Left ventricle myocardium inferior (tissue), 1 donor: ENCODE measurements at places on chromosomes 1 and 21.

DNA sequence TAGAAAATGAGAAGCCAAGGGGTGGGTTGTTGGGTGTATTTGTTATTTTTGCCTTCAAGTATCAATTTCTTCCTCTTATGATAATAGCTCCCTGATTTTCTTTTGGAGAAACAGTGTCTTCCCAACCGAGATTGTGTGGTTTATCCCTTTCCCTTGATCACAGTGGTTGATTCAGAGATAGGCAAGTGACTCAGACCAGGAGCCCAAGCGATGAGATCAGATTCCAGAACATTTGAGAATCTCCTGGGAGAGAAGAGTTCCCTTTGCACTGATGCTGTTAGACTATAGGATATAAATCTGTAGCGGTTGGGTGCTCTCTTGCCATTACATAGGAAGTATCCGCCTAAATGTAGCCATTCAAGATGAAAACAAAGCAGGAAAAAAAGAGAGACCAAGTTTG lies 90.1 kb upstream of the WDR26 start:
- DNase-seq = no peak

- DNase-seq = no peak
Measured at GRCh38 chr1:111582644-111583618, 36.7 kb upstream of the RAP1A start.

- no peak for DNase-seq
Measured at GRCh38 chr1:209198961-209199750, 384.4 kb upstream of the CAMK1G start.

- no peak for DNase-seq
Measured at GRCh38 chr1:209607102-209607794, 23.7 kb downstream of the CAMK1G start.

DNA sequence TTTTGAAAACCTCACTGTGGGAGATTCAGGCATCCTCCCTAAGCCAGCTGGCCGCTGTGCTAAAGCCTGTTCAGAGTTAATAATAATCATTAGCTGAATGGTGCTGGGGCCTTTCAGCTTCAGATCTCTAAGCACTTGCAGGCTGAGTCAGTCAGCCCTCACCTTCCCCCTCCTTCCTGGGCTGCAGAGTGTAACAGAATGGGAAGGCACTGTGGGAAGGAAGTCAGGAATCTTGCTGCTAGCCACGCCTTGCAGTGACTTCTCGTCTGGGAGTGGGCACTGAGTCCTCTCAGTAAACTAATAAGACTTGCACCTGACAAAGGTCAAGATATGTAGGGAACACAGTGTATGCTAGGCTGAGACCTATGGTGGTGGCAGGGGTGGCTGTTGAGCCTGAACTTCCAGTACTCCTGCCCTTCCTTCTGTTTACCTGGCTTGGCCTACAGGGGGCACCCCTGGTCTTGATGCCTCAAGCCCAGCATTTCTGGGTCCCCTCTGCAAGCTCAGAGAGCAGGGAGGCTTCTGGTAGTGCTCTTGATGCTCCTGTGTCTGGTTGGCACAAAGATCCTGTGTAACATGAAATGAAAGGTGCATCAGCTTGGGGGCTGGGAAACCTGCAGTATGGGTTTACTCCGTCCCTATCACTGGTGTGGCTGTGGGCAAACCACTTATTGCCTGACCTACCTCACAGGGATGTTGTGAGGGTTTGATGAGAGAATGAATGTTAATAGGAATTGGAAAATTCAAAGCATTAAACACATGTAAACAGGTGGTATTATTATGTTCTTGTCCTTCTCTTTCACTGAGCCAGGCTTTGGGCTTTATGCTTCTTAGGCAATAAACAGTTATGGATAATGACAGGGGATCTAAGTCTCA lies 6.0 kb downstream of the CYB561D1 start:
- DNase-seq = no peak

DNA sequence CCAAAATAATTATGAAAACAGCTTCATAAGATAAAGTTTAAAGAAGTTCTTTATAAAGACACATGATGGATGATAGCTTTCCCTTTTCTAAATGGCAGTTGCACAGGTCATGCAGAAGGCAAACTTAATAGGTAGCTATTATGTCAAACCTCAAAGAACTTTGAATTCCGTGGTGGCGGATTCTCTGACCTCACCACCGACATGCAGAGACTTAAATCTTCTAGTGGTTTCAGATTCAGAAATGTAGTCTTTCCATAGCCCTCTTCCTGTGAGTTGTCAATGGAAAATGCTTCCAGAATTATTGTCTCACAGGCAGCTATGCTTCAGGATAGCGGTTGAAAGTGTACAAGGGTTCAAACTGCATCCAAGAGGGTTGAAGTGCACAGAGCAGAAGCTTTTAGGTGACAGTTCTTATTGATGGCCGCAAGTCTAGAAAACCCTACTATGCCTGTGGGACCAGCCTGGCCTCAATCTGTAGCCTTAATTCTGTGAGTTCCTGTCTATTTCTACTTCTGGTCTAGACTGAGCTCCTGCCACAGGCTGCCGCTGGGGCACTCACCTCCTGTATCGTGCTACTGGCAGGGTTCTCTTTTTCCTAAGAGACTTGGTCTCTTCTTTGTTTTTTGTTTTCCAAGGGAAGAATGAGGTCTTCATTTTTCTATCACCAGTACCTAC lies 117.0 kb upstream of the ERRFI1 start:
- DNase-seq = no peak

GRCh38 chr1:166418344-166418933 lies 251.6 kb upstream of the FAM78B start:
- no peak for DNase-seq

DNA sequence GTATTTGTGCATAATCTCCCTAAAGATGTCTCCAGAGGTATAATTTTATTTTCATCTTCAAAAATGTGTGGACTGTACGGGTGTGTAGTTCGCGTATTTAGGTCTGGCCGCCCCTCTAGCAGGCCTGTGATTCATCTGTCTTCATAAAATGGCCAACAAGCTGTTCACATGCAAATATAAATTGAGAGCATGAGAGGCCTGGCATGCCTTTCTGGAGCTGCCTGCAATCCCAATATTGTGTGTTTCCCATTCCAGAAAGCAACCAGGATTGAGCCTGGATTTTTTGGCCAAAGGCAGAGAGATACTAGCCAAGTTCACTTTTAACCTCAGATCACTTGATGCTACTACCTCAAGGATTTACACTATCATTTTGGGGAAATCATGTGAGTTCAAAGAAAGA lies 197.2 kb downstream of the NFIA start:
- no peak for DNase-seq

GRCh38 chr1:212470059-212470458 lies 37.3 kb downstream of the NENF start:
- DNase-seq = peak; percentile 71

GRCh38 chr1:178407655-178408054 lies 89.1 kb downstream of the CLEC20A start:
- DNase-seq = no peak

DNA sequence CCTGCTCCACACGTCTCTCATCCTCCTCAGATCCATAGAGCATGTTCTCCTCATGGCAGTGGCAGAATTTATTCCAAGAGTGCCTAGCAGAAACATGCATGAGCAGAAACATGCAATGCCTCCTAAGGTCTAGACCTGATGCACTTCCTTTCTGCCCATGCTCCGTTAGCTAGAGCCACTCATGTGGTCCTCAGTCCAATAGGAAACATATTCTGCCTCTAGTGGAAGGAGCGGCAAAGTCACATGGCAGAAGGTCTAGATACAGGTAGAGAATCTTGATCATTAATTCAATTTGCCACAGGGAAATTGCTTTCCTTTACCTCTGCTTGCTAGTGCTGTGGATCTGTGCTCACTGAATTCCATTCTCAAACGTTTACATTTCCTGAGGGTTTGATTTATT lies 130.4 kb downstream of the KIF26B start:
- no peak for DNase-seq

DNA sequence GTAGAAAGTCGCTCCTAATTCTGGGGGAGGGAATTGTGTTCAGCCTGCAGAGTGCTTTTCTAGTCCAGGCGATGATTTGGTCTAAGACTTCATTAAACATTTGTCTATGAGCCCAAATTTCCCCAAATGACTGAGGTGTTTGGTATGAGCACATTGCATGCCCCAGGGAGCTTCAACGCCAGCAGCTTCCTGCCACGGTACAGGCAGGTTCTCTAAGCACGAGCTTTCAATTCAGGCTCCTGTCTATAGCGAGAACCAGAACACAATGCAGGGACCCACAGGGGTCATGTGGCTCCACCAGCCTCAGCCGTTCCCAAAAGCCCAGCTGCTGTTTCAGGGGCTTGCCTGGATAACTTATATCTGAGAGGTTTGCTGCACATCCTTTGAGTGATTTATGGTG lies 34.1 kb upstream of the H6PD start:
- no peak for DNase-seq

DNA sequence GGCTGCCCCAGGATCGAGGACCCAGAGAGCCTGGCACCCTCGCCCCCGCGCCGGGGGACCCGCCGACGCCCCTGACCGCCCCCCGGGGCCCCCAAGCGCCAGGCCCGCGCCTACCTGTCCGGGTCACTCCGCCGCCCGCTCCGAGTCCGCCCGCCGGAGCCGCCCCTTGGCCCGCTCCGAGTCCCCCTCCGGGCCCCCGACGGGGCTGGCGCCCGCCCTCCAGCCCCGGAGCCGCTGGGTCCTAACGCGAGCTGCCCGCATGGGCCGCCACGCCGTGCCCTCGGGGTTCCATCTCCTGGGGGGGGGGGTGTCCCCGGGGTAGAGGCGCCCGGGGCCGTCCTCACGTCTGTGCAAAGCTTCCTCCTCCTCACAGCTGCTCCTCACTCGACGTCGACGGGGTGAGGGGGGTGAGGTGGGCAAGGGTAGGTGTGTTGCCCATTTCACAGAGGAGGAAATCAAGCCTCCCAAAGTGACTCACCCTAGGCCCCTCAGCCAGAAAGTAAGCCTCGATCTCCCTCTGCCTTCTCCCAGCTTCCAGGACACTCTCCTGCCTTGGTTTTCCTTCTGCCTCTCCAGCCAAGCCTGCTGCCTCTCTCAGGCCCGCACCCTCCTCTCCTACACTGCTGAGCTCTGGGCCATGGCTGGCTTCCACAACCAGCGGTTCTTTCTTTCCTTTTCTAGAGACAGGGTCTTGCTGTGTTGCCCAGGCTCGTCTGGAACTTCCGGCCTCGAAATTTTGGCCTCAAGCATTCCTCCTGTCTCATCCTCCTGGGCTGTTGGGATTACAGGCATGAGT lies at the start of gene MFAP2:
TSS of gene MFAP2 (minus strand) at position 148 of the 796 bp plus-strand sequence. CDS start 2,347 bp downstream, outside the sequence.
- DNase-seq = no peak

- DNase-seq = no peak
Measured at GRCh38 chr21:33125680-33126375, 55.9 kb downstream of the OLIG1 start.

DNA sequence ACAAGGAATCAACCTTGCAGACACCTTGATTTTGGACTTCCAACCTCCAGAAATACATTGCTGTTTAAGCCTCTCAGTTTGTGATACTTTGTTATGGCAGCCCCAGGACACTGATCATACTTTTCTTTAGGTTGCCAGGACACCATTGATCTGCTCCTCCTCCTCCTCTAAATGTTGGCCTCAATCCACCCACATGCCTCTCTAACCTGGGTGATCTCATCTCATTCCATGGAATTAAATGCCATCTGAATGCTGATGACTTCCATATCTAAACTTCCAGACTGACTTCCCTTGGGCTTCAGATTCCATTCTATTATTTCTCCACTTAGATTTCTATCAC lies 7.4 kb upstream of the PPP1R15B start:
- no peak for DNase-seq

DNA sequence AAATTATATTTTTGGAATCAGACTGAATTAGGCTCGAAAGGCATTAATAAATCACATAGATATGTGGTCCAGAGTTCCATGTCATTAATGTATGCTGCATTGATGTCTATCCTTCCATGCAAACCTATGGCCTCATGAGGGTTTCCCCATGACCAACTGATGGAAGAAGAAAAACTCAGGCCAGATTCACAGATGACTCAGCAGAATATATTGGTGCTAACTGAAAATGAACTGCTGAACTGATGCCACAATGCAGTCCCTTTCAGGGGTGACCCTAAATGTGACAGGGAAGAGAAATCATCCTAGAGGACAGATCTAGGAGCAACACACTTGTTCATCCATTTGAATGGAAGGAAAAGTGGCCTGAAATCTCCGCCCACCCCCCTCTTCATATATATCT lies 110.5 kb upstream of the KCND3 start:
- no peak for DNase-seq

GRCh38 chr1:72938408-72938807 lies 656.1 kb upstream of the NEGR1 start:
- no peak for DNase-seq

GRCh38 chr1:223793716-223794115 lies 52.0 kb downstream of the TP53BP2 start:
- DNase-seq = no peak

DNA sequence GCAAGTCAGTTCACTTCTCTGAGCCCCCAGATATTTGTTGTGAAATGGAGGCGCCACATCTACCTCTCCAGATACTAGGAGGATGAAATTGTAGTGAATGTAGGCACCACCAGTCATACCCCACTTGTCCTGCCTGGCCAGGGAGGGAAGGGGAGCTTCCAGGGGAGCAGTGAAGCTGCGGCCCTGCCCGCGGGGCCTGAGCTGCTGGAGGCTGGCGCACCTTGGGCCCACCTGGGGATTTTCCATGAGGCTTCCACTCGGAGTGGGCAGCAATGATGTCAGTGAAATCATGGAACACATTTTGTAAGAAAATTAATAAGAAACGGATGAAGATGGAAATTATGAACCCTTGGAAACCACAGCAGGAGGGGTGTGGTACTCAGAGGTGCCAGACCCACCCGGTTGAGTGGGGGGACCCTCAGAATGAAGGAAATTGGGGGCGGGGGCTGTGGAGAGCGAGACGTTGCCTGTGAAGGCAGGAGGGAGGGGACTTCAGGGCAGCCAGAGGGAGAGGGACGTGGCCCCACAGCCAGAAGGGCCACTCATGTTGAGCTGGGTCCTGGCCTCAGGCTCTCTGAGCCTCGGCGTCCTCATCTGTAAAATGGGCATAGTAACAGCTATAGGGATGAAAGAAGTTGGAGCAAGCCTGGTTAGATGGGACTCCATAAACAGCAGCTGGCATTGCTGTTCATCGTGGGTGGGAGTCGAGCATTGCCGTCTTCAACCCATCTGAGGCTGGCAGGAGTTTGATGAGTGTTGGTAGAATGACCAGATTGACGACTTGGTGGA lies 101.6 kb downstream of the EPHB2 start:
- no peak for DNase-seq

- peak; percentile 12 for DNase-seq
Measured at GRCh38 chr1:5993556-5994491, 1.6 kb upstream of the NPHP4 start.

GRCh38 chr1:172764378-172764777 lies 105.5 kb downstream of the FASLG start:
- peak; percentile 16 for DNase-seq

DNA sequence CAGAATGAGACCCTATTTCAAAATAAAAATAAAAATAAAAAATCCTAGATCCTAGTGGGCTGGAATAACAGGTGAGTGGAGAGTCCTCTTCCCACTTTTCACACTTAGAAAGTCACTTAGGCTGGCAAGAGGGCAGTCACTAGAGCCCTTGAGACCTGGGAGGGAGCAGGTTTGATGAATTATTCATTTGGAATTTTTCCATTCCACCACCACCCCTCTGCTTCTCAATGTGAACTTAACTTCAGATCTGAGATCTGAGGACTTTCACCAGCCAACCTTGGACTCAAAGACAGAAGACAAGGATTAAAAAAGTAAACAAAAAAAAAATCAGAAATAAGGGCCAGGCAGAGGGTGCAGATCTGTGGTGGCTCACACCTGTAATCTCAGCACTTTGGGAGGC lies 16.5 kb downstream of the AKR7A3 start:
- DNase-seq = no peak
